ENCODE measurements at places on chromosomes 2 and 18.

GRCh38 chr2:129777146-129777545, 202.3 kb upstream of the RAB6C start:
- DNase-seq = no peak

GRCh38 chr2:128578406-128579390, 260.0 kb upstream of the HS6ST1 start:
- DNase-seq = no peak

DNA sequence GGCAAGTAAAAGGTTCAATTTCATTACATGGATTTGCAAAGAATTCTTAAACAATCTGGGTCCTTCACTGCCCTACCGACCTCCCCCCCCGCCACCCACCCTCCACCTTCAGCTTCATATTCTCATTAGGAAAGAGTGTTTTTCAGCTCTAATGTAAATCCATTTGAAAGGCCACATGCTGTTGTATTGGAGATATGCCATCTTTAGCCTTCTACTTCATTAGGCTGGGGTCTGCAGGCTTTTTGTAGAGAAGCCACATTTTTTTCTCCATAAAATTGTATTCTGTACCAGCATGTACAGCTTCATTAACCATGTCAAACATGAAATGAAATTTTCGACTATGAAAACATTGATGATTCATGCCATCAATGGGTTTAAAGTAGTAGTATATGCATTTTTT, 42.8 kb upstream of the THUMPD2 start:
- DNase-seq = no peak

DNA sequence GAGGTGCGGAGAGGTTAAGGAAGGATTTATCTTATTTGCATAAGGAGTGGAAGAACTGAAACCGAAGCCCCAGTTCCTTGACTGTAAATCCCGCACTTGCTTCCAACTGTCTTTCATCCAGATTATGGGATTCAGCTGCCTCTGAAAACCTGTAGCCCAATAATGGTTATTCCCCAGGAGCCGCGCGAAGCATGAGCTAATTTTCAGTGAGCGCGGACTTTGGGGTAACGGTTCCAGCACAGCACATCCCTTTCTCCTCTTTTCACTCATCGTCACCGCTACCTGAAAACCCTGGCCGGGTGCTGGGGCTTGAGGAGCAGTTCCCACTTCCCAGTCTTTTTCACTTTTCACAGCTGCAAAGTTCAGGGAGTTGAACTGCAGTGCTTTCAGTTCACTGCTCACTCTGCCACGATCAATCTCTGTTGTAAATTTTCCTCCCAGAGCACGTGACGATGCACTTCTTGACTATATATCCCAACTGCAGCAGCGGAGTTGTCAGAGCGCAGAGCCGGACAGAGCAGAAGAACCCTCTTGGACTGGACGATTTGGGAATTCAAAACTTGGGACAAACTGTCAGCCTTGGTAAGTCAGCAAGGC, at the start of gene KCNE4:
KCNE4 (plus strand) TSS at position 498 of the 597 bp plus-strand sequence. CDS start 641 bp downstream, outside the sequence.
- no peak for DNase-seq

Measured in stimulated activated CD4-positive, alpha-beta T cell treated with anti-CD3 and anti-CD28 coated beads, Interleukin-4, amount 100 ng/mL, for 24 hours (primary cell).